Activated CD4-positive, CD25-positive, alpha-beta regulatory T cell (primary cell): ENCODE measurements at places on chromosomes 11 and 22.

GRCh38 chr11:9065607-9066432, 25.6 kb downstream of the SCUBE2 start:
- no peak for DNase-seq

- no peak for DNase-seq
These were observed 57.6 kb upstream of the B3GAT1 start for GRCh38 chr11:134469627-134470026.

DNA sequence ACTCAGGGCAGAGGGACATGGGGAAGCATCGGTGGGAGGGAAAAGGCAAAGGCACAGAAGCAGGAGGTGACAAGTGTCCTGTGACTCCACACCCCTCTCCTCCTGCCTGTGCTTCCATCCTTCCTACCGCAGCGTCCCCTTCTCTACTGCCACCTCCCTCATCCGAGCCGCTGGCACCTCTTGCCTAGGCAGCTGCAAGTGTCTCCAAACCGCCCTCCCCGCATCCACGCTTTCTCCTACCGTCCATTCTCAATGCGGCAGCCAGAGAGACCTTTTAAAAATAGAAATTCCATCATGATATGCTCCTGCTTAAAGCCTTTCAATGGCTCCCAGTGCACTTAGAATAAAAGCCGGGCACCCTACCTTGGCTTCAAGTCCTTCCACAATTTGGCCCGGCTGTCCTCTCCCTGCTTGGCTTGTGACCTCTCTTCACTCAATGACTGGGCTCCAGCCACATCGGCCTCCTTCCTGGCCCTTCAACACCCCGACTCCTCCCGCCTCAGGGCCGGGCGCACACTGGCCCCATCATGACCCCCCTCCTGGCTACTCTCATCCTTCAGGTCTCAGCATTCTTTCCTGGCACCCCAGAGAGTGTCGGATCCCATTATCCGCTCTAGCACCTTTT, 16.5 kb downstream of the LRRC10B start:
- DNase-seq = no peak

GRCh38 chr11:67300256-67300755, 3.0 kb upstream of the SSH3 start:
- DNase-seq = no peak

DNA sequence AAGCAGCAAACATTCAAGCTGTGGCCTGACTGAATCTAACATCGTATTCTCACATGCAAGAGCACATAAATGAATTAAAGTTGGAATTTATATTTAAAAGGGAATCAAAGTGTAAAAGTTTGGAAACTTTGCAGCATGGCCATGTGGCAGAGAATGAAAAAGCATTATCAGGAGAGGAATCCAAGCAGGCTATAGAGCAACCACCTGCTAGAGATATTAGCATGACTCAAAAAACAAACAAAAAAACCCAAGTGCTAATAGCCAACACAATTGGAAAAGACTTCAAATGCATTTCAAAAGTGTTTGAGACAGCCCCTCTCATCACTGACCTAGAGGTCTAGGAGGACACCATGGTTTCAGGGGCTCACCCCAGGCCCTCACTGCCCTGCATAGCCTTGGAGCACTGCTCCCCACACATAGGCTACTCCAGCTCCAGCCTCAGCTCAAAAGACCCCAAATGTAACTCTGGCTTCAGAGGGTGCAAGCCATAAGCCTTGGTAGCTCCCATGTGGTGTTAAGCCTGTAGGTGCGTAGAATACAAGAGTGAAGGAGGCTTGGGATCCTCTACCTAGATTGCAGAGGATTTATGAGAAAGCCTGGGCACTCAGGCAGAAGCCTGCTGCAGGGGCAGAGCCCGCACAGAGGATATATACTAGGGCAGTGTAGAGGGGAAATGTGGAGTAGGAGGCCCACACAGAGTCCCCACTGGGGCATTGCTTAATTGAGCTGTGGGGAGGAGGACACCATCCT, 1.7 kb upstream of the KRTAP5-7 start:
- DNase-seq = no peak

DNA sequence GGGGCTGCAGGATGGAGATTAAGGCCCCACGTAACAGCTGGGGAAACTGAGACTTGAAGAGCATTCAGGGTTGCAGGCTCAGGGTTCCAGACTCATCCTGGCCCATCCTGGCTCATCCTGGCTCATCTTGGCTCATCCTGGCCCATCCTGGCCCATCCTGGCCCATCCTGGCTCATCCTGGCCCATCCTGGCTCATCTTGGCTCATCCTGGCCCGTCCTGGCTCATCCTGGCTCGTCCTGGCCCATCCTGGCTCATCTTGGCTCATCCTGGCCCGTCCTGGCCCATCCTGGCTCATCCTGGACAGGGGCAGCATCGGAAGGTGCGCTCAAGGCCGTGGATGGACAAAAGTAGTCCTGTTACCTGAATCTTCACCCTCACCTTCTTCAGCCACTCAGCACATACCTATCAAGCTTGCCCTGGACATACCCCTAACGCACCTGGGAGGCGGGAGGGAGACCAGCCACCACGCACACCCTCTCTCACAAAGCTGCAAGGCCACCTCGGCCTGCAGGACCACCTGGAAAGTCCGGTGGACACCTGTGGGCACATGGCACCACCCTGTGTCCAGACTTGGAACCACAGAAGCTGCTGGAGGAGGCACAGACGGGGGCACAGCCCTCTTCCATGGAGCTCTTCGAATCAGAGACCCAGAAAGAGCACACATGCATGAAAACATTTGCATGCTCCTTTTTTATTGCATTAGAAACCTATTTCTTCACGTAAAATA, 20.3 kb upstream of the NLRP6 start:
- no peak for DNase-seq

- peak; percentile 73 for DNase-seq
These were observed 9.7 kb upstream of the AHNAK start for GRCh38 chr11:62556108-62556874.

DNA sequence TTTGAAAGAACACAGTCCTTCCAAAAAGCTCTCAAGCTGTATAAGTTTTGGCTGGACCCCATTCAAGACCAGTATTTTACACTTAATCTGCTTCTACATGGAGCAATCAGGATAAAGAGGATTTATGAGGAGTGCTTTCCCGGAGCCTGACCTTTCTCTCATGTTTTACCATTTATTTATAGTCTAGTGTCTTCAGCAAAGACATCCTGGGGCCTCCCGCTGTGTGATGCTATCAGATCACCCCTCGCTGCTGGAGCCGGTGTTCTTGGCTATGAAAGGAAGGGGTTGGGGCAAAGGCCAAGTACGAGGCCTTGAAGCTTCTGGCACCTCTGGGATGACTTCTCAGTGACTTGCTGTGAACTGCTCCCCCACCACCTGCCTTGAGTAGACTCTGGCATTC, 189.6 kb downstream of the ADAMTS15 start:
- DNase-seq = no peak

GRCh38 chr22:49406879-49407587, 420.6 kb downstream of the BRD1 start:
- DNase-seq = no peak

- no peak for DNase-seq
These were observed 325.8 kb downstream of the OPCML start for GRCh38 chr11:133206313-133207005.

- no peak for DNase-seq
These were observed 44.0 kb upstream of the KIRREL3 start for GRCh38 chr11:127044535-127044934.

GRCh38 chr11:133040289-133040900, 491.9 kb downstream of the OPCML start:
- no peak for DNase-seq

DNA sequence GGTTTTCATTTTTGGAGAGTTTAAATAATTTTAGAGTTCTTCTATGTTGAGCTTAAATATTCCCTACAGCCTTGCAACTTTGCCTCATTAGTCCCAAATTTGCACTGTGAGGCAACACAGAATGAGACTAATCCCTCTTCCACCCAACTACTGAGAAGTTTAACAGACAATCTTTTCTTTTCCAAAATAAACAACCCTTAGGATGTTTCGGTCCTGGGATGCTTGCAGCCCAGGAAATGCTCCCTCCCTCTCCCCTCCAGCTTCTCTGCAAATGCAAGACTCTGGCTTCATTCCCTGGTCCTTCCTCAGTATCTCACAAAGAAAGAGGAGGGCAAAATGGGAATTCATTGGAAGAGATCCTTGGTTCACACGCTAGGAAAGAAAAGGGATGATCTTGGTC, 222.5 kb downstream of the ST3GAL4 start:
- no peak for DNase-seq

DNA sequence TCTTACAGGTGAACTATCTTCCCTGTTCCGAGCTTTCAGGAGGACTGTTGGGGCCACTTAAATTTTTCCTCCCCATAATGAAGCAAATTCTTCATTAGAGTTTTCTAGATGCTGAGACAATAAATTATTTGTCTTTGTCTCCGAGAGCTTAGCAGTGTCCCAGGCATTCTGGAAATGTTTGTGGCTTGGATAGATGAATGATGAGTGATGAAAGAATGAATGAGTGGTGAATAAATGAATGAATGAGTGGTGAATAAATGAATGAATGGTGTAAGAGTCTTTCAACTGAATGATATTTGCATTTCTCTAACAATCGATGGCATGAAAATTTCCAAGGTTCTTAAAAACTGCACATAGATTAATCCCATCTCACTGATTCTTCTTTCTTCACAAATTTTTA, 52.8 kb downstream of the AHNAK start:
- no peak for DNase-seq

DNA sequence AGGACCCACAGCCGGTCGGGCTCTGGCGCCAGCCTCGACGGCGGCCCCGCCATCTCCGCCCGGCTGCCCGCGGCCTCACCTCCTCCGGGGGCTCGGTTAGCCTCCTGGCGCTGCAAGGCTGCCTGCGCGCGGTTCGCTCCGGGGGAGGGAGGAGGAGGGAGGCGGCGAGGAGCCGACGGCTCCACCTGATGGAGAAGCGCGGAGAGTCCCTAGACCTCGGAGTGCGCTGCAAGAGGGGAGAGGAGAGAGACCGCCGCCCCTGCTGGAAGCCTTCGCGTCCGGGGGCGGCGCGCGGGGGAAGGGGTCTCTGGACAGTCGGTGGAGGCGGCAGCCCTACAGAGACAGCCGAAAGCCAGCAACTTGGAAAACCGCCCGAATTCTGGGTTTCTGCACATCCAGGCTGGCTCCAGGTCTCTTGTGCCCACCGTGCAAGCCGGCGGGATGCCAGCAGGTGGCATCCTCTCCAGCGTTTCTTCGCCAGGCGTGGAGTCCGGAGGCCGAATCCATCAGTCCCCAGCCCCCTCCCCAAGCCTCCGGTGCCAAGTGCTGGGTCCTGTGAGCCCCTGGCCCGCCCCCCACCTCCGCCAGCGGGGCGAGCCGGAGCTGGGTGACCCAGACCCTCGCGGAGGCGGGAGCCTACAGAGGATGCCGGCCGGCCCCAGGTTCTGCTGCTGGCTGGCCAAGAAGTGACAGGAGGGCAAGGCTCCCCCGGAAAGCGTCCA, 2.9 kb upstream of the KIRREL3 start:
- no peak for DNase-seq

GRCh38 chr11:8531312-8531711, 62.7 kb downstream of the STK33 start:
- no peak for DNase-seq

- DNase-seq = no peak
These were observed 28.6 kb downstream of the SCUBE1 start for GRCh38 chr22:43314611-43315010.

DNA sequence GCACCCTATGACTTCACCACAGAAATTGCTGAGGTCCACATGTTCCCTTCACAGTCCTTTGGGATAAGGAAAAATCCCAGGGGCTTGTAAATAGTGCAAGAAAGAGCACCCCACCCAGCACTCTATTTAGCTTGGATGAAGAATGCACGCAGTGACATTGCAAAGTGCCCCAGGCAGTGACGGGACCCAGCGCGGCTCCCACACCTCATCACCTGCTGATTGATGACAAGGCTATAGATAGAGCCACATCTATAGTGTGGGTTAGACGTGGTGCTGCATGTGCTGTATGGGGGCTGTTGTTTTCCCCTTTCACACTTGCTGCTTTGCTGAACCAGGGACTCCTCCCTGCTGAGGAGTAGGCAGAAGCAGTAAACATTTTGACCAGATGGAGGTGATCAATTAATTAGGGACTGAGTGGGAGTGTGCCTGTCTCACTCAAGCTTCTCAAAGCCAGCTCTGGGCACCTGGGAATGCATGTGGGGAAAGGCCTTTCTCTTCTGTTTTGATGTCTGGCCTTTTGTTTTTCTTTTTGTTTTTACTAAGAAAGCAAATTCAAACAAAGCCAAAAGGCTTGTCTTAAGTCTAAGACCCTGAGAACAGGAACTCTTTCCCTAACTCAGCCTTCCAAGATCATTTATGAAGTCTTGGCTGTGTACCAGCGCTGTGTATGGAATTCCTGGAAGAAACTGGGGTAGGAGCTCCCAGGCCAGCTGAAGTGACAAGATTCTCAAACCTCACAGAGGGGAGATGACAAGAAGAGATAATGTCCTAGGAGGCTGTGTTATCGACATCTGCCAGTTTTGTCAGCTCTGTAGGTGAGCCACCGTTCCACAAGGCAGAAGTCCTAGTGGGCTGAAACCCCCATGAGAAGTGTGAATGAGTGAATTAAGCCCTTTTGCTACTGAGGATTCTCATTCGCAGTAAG, 219.7 kb downstream of the BARX2 start:
- no peak for DNase-seq

- no peak for DNase-seq
These were observed 59.2 kb downstream of the RAB38 start for GRCh38 chr11:88115828-88116755.

GRCh38 chr22:43956805-43957463, 1.7 kb downstream of the SAMM50 start:
- DNase-seq = no peak

DNA sequence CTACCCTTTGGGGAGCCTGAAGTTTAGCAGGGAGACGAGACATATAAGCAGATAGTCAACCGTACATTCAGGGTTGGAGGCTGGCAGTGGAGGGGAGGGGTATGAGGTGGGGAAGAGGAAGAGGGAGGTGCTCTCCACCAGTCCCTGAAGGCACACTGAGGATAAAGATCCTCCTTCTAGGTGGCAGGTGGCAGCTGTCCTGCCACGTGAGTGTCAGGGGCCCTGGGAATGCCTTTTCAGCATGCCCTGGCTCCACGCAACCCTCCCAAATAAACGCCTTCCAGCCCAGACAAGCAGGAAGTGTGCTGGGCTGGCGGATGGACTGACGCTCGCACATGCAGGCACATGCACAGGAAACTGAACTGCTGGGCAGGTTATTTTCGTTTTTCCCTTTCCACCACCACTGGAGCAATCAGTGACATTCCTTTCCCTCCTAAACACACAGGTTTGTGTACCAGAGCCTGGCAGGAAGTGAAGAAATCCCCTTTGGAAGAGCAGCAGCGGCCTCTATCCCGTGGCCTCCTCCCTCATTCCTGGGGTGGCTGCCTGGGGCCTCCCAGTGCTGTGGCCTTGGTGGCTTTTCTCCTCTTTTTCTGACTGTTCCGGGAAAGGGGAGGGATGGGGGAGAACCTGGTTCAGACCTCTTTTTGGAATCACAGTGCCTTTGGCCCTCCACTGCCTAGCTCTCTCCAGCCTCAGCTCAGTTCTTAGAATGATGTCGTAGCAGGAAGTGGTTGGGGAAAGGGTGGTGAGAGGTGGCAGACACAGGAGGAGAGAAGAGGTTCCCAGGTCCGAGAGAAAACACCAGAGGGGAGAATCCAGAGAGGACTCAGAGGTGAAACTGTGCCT, 157.0 kb upstream of the TIMP3 start:
- DNase-seq = no peak
